ENCODE measurements at places on chromosomes 4 and X. TPM values are rescaled to one million over a fixed set of nuclear protein-coding genes. Genes with fewer than 3 reads are reported as not detected.

DNA sequence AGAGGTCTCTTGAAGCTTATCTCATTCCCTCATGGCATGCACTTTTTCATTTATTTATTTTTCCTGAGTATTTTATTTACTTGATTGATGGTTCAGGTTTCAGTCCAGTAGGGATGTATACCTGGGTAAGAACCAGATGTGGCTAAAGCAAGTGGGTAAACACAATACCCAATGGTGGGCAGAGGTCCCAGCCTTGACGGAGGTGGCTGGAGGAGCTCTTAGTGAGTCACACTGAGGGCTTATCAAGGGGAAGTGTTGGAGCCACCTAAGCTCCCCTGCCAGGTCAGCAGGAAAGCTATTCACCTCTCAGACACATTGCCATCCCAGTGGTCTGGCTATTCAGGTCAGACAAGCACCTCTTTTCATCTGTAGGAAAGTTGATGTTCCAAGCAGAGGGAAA is 236.2 kb upstream of the MAGEB16 start:
- DNase-seq, result no peak

DNA sequence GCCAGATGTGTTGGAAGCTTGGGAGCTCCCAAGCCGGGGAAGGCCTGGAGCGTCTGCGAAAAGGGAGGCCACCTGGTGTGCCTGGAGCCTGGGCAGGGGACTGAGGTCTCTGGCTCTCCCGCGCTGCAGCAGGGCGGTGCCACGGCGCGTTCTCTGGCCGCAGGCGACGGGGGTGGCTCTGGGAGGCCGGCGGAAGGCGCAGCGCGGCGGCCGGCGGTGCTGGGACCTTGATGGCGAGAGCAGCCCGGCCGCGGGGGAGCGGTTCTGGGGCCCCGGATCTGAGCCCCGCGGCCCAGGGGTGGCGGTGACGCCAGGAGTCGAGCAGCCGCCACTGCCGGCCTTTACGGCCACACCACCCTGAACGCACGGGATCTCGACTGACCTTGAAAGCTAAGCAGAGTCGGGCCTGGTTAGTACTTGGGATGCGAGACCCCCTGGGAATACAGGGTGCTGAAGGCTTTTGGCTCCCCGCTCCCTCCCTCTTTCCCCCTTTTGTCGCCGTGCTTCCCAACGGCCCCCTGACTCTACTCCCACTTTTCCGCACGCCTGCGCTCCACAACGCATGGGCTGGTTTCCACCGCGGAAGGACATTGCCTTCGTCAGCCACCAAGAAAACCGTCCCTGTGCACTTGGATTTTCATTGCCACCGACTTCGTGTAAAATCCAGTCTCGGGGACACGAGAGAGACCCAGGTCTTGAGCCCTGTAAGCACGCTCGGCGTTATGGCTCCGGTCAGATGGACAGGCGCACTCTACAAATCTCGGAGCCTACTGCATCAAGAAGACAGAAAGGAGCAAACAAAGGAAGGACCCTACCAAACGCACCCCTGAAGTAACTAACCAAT is 9.5 kb downstream of the FRG2 start:
- DNase-seq, result no peak

DNA sequence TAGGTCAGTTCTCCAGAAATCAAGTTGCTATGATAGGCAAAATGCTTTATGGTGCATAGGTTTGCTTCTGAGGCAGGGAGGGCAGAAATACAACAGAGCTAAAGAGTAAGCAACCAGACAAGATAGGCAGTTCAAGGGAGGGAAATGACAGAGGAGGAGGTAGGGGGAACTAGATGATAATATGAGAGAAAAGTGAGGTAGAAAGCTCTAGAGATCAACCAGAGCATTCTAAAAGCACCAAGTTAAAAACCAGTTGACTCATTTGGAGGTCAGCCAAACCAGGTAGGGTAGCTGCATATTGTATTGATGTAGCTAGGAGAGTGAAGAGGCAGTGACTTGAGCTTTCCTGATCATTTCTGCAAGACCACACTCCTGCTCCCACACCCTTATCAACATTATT is 49.0 kb upstream of the SLC16A2 start:
- DNase-seq, result no peak

DNA sequence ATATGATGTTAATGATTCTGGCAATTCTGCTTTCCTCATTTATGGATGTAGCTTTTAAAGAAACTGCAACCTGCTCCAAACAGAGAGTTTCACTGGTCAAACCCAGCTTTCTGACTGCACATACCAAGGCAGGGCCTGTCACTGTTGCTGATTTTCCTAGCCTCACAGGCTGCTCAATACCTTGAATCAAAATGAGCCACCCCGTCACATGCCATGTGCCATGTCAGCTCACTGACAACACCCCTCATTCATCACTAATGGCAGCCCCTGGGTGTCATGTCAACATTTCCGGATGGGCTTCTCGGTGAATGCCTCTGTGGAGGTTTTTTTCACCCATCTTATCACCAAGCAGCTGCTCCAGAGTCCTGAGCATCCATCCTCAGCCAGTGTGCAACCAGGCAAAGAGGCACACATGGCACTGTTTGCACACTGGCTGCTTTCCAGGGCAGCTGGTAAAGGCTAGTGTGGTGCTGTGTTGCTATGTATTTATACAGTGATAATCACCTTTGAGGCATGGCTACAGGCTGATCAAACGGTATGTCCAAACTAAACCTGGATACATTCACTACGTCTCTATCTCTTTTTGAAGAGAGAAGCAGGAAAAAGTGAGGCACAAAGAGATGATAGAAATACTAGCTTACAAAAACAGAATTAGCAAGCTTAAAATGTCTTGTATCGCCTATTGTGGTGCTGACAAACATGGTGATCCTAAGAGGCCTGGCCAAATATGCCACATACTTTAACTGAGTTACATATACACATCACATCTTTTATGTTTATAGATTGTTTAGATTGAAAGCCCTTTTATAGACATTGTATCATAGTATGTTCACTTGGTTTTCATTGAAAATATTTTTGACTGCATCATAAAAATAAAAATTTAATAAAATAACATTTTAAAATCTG is 94.6 kb upstream of the INPP4B start:
- DNase-seq, result no peak

GRCh38 chrX:22300130-22300529 is 27.4 kb downstream of the CBLL2 start:
- peak; percentile 65 for DNase-seq

- DNase-seq, result no peak
Measured at GRCh38 chr4:19324184-19324583, 927.5 kb upstream of the SLIT2 start.

GRCh38 chr4:105191621-105192210 is 45.0 kb downstream of the TET2 start:
- no peak for DNase-seq

GRCh38 chr4:80206521-80207171 is 9.3 kb downstream of the PRDM8 start:
- peak; percentile 70 for DNase-seq

DNA sequence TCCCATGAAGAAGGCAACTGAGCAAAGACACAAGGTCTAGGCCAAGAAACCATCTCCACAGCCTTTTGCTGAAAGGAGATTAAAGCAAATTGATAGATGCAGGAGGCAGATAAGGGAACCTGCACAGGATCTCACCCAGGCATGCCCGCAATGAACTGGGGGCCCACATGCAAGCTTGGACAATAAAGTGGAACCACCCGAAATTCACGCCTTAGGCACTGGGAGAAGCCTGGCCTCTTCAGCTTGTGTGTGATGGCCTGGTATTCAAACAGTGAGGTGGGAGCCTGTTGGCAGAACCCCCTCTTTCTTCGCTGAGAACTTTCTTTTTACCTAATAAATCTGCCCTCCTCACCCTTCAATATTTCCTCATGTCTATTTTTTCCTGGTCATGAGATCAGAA is 213.2 kb downstream of the NR3C2 start:
- no peak for DNase-seq

- DNase-seq, result no peak
Measured at GRCh38 chrX:45619290-45619689, 418.6 kb upstream of the DIPK2B start.

- DNase-seq, result no peak
Measured at GRCh38 chrX:36501169-36501702, 506.9 kb upstream of the FAM47C start.

GRCh38 chr4:20641976-20642375 is 58.3 kb upstream of the PACRGL start:
- DNase-seq, result no peak

DNA sequence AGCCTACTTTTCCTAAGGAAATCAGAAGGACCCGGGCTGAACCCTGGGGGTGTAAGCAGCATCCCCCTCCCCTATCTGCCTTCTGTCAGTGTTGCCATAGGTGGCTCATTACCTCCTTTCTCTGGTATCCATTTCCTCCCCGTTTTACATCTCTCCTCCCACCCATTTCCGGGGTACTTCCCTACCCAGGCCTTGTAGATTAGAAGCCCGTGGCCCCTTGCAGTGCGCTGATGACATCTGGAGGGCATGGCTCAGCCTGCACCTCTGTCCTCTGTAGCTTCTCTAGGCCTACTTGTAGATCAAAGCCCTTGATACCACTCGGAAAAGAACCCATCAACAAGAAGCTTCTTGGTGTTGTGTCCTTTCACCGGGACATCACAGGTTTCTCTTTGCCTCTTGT is 71.8 kb downstream of the NBDY start:
- no peak for DNase-seq

DNA sequence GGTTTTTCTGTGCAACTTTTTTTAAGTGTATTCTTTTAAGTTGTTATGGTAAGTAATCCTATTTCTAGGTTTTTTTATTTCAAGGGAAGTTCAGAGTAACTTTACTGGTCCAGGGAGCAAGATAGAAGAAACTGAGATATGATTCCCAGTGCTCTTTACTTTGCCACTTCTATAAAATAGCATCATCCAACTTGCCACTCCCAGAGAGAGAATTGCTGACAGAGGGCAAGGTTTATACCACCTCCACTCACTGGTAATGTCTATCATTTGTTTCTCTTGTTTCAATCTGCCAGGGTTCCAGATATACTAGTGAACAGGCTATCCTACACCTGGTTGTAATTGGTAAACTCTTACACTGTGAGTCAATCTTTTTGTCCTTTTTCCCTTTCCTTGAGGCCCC is 3.5 kb upstream of the CLCN3 start:
- no peak for DNase-seq

DNA sequence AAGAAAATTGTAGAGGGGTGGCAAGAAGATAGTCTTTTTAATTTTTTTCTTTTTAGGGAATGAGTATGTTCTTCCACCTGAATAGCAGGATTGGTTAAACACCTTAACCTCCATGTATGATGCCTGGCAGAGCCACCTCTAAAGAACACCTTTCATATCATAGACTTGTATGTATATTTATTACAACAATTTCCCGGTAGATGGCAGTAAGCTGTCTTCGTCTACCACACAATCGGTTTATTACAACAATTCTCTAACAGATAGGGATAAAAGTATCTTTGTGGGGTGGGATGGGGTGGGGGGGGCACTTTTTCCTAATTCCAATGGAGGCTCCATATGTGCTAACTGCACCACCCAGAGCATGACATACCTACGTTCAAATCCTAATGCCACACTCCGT is 255.5 kb downstream of the LDB2 start:
- DNase-seq, result no peak

DNA sequence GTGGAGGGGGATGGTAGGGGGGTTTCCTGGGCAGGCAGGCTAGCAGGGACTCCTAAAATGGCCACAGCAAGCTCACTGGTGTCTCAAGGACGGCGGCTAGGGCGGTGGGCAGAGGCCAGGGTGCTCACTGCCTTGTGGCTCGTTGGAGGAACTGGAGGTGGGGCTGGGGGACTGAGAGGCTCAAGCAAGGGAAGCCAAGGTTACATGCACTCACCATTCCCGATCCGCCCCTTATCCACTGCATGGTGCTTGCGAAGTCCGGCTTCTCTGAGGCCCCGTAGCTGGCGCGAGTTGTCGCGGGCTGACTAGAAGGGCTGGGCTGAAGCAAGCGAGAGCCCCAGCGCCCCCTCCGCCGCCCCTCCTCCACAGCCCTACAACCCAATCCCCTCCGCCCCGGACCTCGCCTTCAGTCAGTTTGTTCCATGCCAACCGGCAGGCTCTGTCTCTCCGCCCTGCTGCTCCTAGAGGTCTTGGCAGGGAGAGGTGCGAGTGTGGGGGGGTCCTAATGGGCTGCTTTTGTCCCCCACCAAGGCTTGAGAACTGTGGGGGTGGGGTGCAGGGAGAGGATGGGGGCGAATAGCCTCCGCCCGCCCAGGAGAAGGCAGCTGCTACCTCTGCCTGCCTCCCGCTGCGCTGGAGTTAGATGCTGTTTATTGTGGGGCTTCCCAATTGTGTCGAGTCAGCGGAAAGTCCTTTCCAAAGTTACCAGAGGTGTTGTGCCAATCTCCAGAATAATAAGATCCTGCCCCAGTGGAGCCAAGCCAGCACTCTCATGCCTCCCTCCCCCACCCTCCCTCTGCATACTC is at the start of gene ARHGEF9:
TSS of gene ARHGEF9 (minus strand) at position 313 of the 806 bp plus-strand sequence. CDS start at position 244, 69 bp downstream.
- DNase-seq, result peak; percentile 68

DNA sequence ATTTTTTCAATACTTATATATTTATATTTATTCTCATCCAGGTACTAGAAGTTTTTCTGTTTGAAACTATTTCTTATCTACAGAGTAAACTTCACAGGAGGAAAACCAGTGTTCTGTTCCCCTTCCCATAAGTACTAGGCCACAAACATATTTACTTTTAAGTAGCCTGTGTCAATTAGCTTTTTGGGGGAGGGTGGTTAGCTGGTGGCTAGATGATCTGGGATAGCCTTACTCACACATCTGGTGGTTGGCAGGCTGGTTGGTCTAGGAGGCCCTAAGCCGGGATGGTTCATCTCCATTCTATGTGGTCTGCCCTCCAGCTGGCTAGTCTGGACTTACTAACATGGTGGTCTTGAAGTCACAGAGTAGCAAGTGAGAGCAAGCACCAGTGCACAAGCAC is 6.2 kb downstream of the JADE3 start:
- no peak for DNase-seq

DNA sequence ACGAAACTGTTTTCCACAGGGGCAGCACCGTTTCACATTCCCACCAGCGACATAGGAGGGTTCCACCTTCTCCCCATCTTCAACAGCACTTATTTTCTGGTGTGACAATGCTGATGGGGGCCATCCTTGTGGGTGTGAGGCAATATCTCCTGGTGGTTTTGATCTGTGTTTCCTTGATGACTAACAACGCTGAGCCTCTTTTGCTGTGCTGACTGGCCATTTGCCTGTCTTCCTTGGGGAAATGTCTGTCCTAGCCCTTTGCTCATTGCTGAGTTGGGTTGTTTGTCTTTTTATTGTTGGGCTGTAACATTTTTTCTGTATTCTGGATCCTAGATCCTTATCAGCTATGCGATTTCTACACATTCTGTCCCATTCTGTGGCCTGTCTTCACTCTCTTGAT is 33.7 kb downstream of the ATP2B3 start:
- no peak for DNase-seq

- DNase-seq, result no peak
Measured at GRCh38 chrX:39788521-39788920, 309.2 kb downstream of the BCOR start.

OTUD4 gene
- 27.7 TPM for total RNA-seq

PCDH18 gene
- total RNA-seq, result 67.6 TPM

ARX gene
- total RNA-seq, result not detected

HTR2C gene
- not detected for total RNA-seq

F8A3 gene
- total RNA-seq, result 23.5 TPM

USP26 gene
- total RNA-seq, result not detected

EFHC2 gene
- total RNA-seq, result 2.7 TPM

LAMP2 gene
- total RNA-seq, result 61.8 TPM

Measured in sigmoid colon (tissue), 7 donors.